A549 treated with Hydrocortisone at 1 μM for 4 hours (cell line): ENCODE measurements at places on chromosomes 16 and 17. TPM values are rescaled to one million over a fixed set of nuclear protein-coding genes. Genes with fewer than 3 reads are reported as not detected.

The CA7 gene
- total RNA-seq = 0.09 TPM in 1 of 5 replicates, not detected in the others

The COX4I1 gene
- 723 to 837 TPM (median 797 TPM) in 5 replicates for total RNA-seq

The ABCA9 gene
- not detected in 5 replicates for total RNA-seq

The CLEC10A gene
- not detected in 5 replicates for total RNA-seq

The MMP28 gene
- total RNA-seq = 5.2 to 8.2 TPM (median 6.7 TPM) in 5 replicates

The MYH2 gene
- total RNA-seq = not detected in 5 replicates

The KRTAP2-2 gene
- not detected in 5 replicates for total RNA-seq

The TANC2 gene
- 27.6 to 51.7 TPM (median 47.1 TPM) in 5 replicates for total RNA-seq

The PLA2G10 gene
- 0.28 to 0.63 TPM (median 0.52 TPM) in 5 replicates for total RNA-seq

The CCL7 gene
- 0.14 to 0.24 TPM (median 0.21 TPM) in 3 of 5 replicates, not detected in the others for total RNA-seq

The C16orf74 gene
- total RNA-seq = 11.3 to 17.5 TPM (median 15.4 TPM) in 5 replicates

The HIC1 gene
- 1.2 to 2.0 TPM (median 1.5 TPM) in 5 replicates for total RNA-seq

The PGS1 gene
- 21.0 to 26.4 TPM (median 22.8 TPM) in 5 replicates for total RNA-seq

The MYH10 gene
- 16.4 to 28.9 TPM (median 22.5 TPM) in 5 replicates for total RNA-seq

The CCL18 gene
- total RNA-seq = not detected in 5 replicates

The GH2 gene
- not detected in 5 replicates for total RNA-seq

The GP1BA gene
- not detected in 5 replicates for total RNA-seq

The DHX40 gene
- total RNA-seq = 30.2 to 51.7 TPM (median 38.5 TPM) in 5 replicates

The LDHD gene
- total RNA-seq = 0.59 to 0.87 TPM (median 0.84 TPM) in 5 replicates

The JMJD8 gene
- total RNA-seq = 73.2 to 80.1 TPM (median 77.6 TPM) in 5 replicates

The ZNHIT3 gene
- total RNA-seq = 77.2 to 87.0 TPM (median 83.6 TPM) in 5 replicates

The WSCD1 gene
- total RNA-seq = 2.4 to 3.6 TPM (median 2.9 TPM) in 5 replicates

The KRTAP4-8 gene
- not detected in 5 replicates for total RNA-seq

The NTN1 gene
- total RNA-seq = 0.43 to 0.56 TPM (median 0.52 TPM) in 5 replicates

The DRC7 gene
- 0.06 to 0.23 TPM (median 0.10 TPM) in 4 of 5 replicates, not detected in the other for total RNA-seq

The MON1B gene
- 30.6 to 38.0 TPM (median 36.0 TPM) in 5 replicates for total RNA-seq

The TMC7 gene
- total RNA-seq = 5.2 to 7.6 TPM (median 6.9 TPM) in 5 replicates

The TBC1D3C gene
- 0.06 TPM in 1 of 5 replicates, not detected in the others for total RNA-seq

The SECTM1 gene
- 1.4 to 3.6 TPM (median 2.1 TPM) in 5 replicates for total RNA-seq

The ASGR2 gene
- 0.12 to 0.16 TPM in 2 of 5 replicates, not detected in the others for total RNA-seq

The HOXB1 gene
- not detected in 5 replicates for total RNA-seq

The KRT32 gene
- total RNA-seq = 0.05 to 0.07 TPM (median 0.06 TPM) in 3 of 5 replicates, not detected in the others

The TBC1D3E gene
- total RNA-seq = not detected in 5 replicates

The COQ9 gene
- 43.7 to 49.3 TPM (median 48.8 TPM) in 5 replicates for total RNA-seq

The TMEM208 gene
- 84.1 to 104 TPM (median 91.8 TPM) in 5 replicates for total RNA-seq

The KRTAP4-6 gene
- not detected in 5 replicates for total RNA-seq

The TBC1D3K gene
- total RNA-seq = not detected in 5 replicates

The TRIM47 gene
- total RNA-seq = 134 to 188 TPM (median 179 TPM) in 5 replicates

The CFAP52 gene
- total RNA-seq = not detected in 5 replicates

The TBC1D28 gene
- total RNA-seq = not detected in 5 replicates

The NPB gene
- 0.36 to 0.59 TPM (median 0.53 TPM) in 5 replicates for total RNA-seq

The PDK2 gene
- total RNA-seq = 13.8 to 17.7 TPM (median 15.1 TPM) in 5 replicates

The PRSS36 gene
- 0.84 to 1.9 TPM (median 1.1 TPM) in 5 replicates for total RNA-seq

The PERCC1 gene
- not detected in 5 replicates for total RNA-seq

The ENPP7 gene
- total RNA-seq = not detected in 5 replicates
